RCC 7860 (cell line): ENCODE measurements at places on chromosomes 16 and 17.

GRCh38 chr16:5442054-5442453 is 344.5 kb upstream of the EEF2KMT start:
- no peak for DNase-seq

DNA sequence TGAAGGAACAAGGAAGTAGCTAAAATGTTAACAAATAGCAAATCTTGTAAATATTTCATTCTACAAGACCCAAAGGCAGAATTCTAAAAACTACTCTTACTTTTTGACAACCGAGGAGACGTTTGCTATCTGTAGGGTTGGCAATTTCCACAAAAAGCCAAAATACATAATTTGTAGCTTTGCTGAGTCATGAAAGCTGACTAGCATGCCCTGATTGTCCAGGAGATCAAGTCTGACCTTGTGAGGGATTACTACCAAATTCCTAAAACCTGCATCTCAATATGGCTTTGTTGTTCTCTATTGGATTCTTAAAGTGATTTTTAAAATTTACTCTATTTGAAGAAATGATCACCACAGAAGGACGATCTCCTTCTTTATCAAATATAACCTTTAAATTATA is 10.8 kb downstream of the DNAJA2 start:
- DNase-seq, result no peak

GRCh38 chr16:22388101-22388644 is 13.8 kb upstream of the CDR2 start:
- no peak for DNase-seq

GRCh38 chr17:50096092-50096491 is 941 bp downstream of the PDK2 start:
- no peak for DNase-seq

GRCh38 chr17:27379888-27380533 is 76.2 kb upstream of the KSR1 start:
- DNase-seq, result no peak

DNA sequence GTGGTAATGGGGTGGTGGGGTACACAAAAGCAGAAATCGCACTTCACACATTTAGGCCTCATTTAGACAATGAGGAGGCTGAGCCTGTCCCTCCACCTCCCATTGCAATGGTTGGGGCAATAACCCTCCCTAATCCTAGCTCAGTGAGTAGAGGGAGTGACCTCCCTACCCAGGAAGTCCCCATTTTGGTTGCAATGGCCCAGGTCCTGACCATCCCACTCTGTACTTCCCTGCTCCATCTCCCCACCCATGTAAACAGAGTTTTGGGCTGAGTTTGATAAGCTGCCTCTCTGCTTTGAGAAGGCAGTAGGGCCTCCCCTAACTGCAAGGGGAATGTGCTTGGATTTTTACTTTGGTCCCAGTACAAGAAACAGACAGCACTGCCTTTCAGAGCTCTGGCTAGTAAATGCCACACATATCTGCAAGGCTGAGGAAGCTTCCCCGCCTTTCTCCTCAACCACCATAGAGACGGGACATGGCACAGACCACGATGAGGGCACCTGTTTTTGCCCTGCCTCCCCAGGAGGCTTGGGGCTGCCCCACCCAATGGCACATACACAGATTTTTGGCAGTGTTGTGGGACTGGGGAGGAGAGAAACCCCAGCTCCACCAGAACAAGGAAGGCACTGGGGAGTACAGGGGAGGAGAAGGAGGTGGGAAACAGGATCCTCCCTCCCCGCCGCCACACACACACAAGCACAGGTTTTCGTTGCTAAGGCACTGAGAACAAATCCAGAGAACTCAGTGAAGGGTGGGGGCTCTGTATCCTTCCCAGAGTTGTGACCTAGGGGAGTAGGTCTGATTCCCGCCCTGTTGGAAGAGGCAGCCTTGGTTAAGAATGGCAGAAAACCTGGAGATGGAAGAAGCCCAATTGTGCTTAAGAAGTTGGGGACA is 7.3 kb downstream of the VAT1 start:
- DNase-seq, result no peak

DNA sequence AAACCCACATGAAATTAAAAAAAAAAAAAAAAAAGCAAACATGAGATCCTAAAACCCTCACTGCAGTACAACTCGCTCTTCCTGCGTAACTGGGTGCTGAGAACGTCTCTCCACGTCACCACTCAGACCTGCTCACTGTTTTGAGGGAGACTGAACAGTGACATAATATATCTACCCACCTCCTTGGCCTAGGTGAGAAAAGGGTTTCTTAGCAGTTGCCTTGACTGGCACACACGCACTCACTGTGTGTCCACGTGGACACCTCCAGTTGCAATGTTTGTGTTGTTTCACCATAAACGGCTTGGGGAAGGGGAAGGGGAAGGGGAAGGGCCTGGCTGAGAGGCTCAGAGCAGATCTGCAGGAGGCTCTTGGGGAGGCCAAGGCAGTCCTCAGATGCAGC is 32.0 kb downstream of the FANCA start:
- no peak for DNase-seq

GRCh38 chr17:51725185-51725584 is 433.3 kb downstream of the CA10 start:
- DNase-seq, result no peak

DNA sequence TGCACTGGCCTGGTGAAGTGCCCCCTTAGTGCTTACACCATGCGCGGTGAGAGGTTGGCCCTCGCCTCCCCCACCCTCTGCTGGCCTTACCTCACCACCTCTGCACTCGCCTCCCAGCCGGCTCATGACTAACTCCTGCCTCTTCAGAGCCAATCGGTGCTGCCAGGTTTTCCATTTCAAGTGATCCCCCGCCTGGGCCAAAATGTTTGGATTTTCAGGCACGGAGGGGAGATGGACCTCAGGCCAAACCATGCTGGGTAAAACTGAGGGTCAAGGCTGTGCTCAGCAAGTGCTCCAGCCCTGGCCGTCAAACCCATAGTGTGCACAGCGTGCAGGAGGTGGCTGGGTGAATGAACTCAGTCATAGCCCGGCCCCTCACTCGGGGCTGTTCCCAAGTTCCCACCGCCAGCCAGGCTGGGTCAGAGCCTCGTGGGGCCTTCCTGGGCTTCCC is 175.4 kb downstream of the SEC14L1 start:
- DNase-seq, result peak; percentile 43

DNA sequence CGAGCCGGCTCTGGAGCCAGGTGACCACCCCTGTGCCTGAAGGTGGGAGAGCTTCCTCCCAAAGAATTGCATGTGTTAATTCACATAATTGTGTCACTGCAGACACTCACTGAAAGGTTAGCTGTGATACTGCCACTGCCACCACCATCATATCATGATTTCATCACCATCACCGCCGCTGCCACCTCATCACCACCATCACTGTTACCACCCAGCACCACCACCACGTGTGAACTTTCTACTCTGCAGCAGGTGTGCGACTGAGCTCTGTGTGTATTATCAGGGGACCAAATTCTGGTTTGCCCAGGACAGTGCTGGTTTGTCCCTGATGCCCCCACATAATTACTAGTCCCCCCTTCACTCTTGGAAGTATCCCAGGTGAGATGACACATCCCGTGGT is 15.2 kb downstream of the BCAR1 start:
- no peak for DNase-seq
